ENCODE measurements at places on chromosomes 2 and 18. TPM values are rescaled to one million over a fixed set of nuclear protein-coding genes. Genes with fewer than 3 reads are reported as not detected.

The CAPN13 gene
- not detected for total RNA-seq

The PPP1CB gene
- total RNA-seq, result 196 TPM

The UPP2 gene
- not detected for total RNA-seq

The C2orf80 gene
- not detected for total RNA-seq

The ASB18 gene
- total RNA-seq, result not detected

The EVX2 gene
- total RNA-seq, result not detected

The CFAP65 gene
- not detected for total RNA-seq

The IL36RN gene
- total RNA-seq, result not detected

The POLR1B gene
- total RNA-seq, result 3.6 TPM

The VWA3B gene
- total RNA-seq, result not detected

The CCDC102B gene
- total RNA-seq, result 3.3 TPM

The AMER3 gene
- not detected for total RNA-seq

The LOXHD1 gene
- total RNA-seq, result not detected
